ENCODE measurements at places on chromosomes 2 and 18. TPM values are rescaled to one million over a fixed set of nuclear protein-coding genes. Genes with fewer than 3 reads are reported as not detected.

DNA sequence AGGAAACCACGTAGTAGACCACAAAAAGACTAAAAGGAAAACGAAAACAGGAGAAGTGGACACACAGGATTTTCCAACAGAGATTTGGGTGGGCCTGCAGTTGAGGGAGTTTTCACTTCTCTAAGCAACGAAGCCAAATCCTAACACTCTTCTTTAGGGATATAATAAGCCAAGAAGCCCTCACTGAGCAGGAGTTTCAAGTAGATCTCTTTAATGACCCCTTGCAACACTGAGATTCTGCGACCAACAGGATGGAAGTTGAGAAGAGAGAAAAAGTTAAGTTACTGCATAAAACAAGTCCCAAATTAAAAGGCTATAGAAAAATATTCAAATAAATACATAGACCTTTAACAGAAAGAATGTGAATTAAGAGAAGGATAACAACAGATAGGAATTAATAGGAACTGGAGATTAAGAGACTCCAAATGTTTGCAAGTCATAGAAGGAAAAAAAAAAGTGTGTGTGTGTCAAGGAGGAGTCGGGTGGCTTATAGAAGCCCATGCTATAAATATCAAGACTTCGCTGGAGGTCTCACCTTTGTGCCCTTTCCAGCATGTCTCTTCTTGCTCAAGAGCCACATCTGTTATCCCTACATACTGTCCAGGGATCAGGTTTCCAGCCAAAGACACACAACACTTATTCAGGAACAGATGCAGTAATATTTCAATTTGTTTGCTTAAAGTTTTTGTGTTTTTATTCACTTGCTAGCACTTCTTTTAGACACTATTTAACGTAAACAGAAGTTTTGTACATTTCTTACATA lies 69.4 kb upstream of the ARHGAP28 start:
- no peak overlapping the region for H3K4me3 ChIP-seq
- no peaks in the 10 kb centered on the region for H3K4me1 ChIP-seq
- H3K27me3 ChIP-seq = no peaks in the 10 kb centered on the region
- no peak for DNase-seq
- no peak overlapping the region for H3K27ac ChIP-seq
- H3K36me3 ChIP-seq = no peaks in the 10 kb centered on the region

TNFAIP6 gene
- 13.6 TPM for total RNA-seq

ADAM23 gene
- 2.3 TPM for total RNA-seq

GRCh38 chr2:19480673-19481072 lies 122.2 kb upstream of the OSR1 start:
- H3K4me1 ChIP-seq = no peaks in the 10 kb centered on the region
- H3K36me3 ChIP-seq = no peaks in the 10 kb centered on the region
- no peaks in the 10 kb centered on the region for H3K27me3 ChIP-seq
- no peak for DNase-seq

- H3K27me3 ChIP-seq = no peaks in the 10 kb centered on the region
- H3K4me1 ChIP-seq = no peaks in the 10 kb centered on the region
- H3K36me3 ChIP-seq = peaks cover 5% of the 10 kb centered on the region
- no peak overlapping the region for H3K4me3 ChIP-seq
- DNase-seq = no peak
Observed at GRCh38 chr18:49838381-49838780, 25.0 kb upstream of the ACAA2 start.

DNA sequence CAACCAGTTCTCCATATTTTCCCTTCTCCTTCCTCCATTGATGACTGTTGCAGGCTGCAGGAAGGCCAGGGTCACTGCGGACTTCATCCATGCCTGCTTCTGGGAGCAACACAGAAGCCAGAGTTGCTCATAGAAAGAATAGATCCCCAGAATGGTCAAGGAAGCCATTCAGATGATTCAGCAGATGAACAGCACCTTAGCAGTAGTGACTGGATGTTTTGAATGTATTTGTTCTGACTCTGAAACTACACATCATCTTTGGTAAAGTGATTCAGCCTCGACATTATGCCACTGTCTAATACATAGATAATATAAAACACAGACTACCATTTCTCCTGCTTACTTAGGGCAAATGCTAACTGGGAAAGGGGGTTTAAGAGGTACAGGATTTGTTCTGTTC lies 411.6 kb downstream of the RND3 start:
- H3K36me3 ChIP-seq = no peaks in the 10 kb centered on the region
- no peak overlapping the region for H3K4me3 ChIP-seq
- H3K27ac ChIP-seq = no peak overlapping the region
- DNase-seq = no peak

ATG4B gene
- 225 TPM for total RNA-seq

DNA sequence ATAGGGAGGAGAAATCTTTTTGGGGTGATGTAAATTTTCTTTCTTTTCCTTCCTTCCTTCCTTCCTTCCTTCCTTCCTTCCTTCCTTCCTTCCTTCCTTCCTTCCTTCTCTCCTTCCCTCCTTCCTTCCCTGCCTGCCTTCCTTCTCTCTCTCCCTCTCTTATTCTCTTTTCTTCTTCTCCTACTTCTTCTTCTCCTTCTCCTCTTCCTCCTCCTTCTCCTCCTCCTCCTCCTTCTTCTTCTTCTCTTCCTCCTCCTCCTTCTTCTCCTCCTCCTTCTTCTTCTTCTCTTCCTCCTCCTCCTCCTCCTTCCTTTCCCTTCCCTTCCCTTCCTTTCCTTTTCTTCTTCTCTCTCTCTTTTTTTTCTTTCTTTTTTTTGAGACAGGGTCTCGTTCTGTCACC lies 59.9 kb downstream of the MYOM1 start:
- peaks cover 13% of the 10 kb centered on the region for H3K36me3 ChIP-seq
- no peak overlapping the region for H3K4me3 ChIP-seq
- no peaks in the 10 kb centered on the region for H3K27me3 ChIP-seq
- no peak overlapping the region for H3K27ac ChIP-seq

- no peaks in the 10 kb centered on the region for H3K36me3 ChIP-seq
- no peak overlapping the region for H3K4me3 ChIP-seq
- H3K27me3 ChIP-seq = no peaks in the 10 kb centered on the region
- peak; percentile 31 for DNase-seq
- no peak overlapping the region for H3K27ac ChIP-seq
Observed at GRCh38 chr2:109463236-109463635, 150.5 kb downstream of the SEPTIN10 start.

HOXD4 gene
- total RNA-seq = 13.6 TPM

GPR45 gene
- not detected for total RNA-seq

GRCh38 chr2:235543128-235543750 lies 49.4 kb downstream of the AGAP1 start:
- no peak overlapping the region for H3K4me3 ChIP-seq
- H3K4me1 ChIP-seq = no peaks in the 10 kb centered on the region
- DNase-seq = no peak
- no peaks in the 10 kb centered on the region for H3K36me3 ChIP-seq
- H3K27ac ChIP-seq = no peak overlapping the region

DNA sequence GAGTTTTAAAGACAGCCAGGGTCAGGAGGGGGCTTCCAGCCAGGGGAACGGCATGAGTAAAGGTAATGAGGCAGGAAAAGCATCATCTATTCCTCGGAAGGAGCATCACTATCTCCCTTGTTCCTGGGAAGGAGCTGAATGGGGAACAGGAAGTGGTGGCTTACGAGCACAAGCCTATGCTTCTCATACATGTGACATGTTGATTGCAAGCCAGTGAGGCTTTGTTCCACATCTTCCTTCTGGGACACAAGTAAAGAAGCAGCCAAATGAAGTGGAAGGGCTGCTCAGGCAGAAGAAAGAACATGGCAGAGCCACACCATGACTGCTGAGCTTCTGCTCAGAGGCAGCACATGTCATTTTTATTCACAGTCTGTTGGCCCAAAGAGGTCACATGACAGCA lies 15.1 kb upstream of the LMAN1 start:
- H3K27ac ChIP-seq = no peak overlapping the region
- no peaks in the 10 kb centered on the region for H3K36me3 ChIP-seq
- DNase-seq = no peak

AQP12B gene
- total RNA-seq = not detected

- no peaks in the 10 kb centered on the region for H3K27me3 ChIP-seq
- no peaks in the 10 kb centered on the region for H3K36me3 ChIP-seq
- H3K27ac ChIP-seq = no peak overlapping the region
- no peak overlapping the region for H3K4me3 ChIP-seq
- no peak for DNase-seq
Observed at GRCh38 chr2:210035679-210036078, 33.2 kb downstream of the RPE start.

- H3K36me3 ChIP-seq = no peaks in the 10 kb centered on the region
- no peaks in the 10 kb centered on the region for H3K27me3 ChIP-seq
- no peaks in the 10 kb centered on the region for H3K4me1 ChIP-seq
Observed at GRCh38 chr2:36824273-36824672, 127.8 kb downstream of the VIT start.

GRCh38 chr2:220789961-220790360 lies 782.1 kb downstream of the EPHA4 start:
- no peak overlapping the region for H3K27ac ChIP-seq
- DNase-seq = no peak
- H3K4me3 ChIP-seq = no peak overlapping the region
- H3K4me1 ChIP-seq = no peaks in the 10 kb centered on the region
- H3K36me3 ChIP-seq = no peaks in the 10 kb centered on the region
- H3K27me3 ChIP-seq = no peaks in the 10 kb centered on the region

DNA sequence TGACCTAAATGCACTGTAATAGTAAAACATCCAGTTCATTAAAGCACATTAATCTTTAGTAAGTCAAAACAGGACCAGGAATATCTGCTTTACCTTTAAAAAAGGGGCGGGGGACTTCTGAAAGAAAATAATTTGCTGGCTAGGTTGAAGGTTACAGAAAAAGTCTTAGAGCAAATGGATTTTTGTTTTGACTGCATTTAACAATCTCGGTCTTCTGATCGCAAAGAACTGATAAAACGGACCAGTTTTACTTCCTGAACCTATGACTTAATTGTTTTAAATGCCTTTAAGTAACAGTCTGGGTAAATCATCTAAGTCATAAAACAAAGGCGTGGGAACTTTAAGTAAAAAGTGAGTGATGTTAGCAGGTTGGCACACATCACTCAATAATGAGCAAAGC lies 783 bp downstream of the BUB1 start:
- H3K36me3 ChIP-seq = no peaks in the 10 kb centered on the region
- H3K4me3 ChIP-seq = no peak overlapping the region
- DNase-seq = no peak
- H3K27me3 ChIP-seq = no peaks in the 10 kb centered on the region
- peaks cover 6% of the 10 kb centered on the region for H3K4me1 ChIP-seq
- H3K27ac ChIP-seq = no peak overlapping the region

DNA sequence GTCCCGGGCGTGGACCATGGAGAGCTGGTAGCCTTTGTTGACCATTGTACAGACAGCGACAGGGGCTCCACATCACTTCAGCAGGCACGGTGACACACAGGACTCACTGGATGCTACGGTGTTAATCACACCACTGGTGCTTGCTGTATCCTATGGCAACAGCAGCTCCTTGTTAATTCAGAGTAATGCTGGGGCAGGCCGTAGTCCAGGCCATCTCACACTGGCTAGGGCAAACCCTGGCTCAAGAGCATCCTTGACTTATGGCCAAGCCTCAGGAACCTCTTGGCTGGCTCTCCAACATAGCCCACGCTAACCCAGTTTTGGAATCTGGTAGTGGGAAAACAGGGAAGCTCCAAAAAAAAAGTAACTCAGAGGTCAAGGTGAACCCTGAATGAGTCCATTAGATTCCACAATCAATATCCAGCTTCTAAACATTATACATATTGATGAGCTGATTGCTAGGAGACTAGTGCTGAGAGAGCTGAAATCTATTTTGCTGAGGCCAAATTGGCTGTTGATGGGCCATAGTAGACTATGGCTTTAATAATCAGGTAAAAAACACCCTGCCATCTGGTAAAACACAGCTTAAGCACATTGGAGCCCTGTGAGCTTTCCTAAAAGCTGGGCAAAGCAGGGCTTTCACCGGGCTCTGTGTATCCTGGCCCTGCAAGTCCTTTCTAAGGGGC lies 253.6 kb downstream of the PRKCE start:
- H3K36me3 ChIP-seq = no peaks in the 10 kb centered on the region
- no peak overlapping the region for H3K27ac ChIP-seq
- no peaks in the 10 kb centered on the region for H3K4me1 ChIP-seq

DNA sequence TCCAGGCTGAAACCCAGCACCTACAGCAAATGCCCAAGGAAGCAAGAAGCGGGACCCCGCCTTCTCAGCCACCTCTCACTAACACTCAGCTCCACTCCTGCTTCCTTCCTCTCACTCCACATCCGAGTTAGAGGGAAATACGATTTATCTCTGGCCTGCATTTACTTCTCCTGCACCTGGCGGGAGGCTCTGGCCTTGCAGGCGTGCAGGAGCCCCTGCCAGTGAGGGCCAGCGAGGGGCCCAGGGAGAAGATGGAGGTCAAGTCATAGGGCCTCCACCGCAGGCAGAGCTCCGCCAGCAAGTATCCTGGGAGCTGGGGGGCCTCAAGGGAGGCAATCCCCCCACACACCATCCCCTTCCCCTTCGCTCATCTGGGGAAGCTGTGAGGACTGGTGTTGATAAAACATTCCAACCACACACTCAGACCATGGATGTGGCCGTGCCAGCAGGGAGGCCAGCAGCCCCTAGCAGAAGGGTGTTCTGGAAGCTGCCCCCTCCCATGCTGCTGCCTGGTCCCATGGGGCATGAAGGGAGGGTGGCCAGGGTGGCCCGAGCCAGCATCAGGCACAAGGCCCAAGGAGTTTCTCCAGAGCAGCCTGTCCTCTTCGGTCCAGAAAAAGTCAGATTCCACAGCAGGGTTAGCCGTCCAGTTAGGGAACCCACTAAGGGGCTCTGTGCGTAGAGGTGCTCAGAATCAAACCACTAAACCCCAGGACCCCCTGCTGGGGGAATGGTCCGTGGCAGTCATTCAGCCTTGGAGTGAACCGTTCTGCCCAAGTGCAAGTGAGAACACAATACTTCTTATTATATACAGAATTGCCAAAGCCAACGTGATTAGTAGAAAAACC lies 91.2 kb downstream of the HDAC4 start:
- no peak for DNase-seq
- H3K4me1 ChIP-seq = no peaks in the 10 kb centered on the region
- no peaks in the 10 kb centered on the region for H3K36me3 ChIP-seq
- H3K27ac ChIP-seq = peak overlapping the region; percentile 51

CCBE1 gene
- 0.32 TPM for total RNA-seq

IL1F10 gene
- not detected for total RNA-seq

DNA sequence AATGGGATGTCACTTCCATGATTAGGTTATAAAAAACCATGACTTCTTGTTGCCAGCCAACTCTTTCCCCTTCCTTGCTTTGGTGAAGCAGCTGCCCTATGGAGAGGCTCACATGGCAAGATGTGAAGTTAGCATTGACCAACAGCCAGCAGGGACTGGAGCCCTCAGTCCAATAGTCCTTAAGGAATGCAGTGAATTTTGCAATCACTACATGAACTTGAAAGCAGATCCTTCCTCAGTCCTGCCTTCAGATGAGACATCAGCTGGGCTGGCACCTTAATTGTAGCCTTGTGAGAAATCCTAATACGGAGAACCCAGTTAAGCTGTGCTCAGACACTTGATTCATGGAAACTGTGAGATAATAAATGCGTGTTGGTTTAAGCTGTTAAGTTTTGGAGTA lies 61.8 kb downstream of the ATP8B1 start:
- H3K27ac ChIP-seq = peak overlapping the region; percentile 88
- H3K4me1 ChIP-seq = no peaks in the 10 kb centered on the region
- H3K36me3 ChIP-seq = no peaks in the 10 kb centered on the region
- no peak for DNase-seq
- H3K4me3 ChIP-seq = no peak overlapping the region

Measured in ascending aorta (tissue), 2 donors.